Cardiac septum (tissue), 1 donor: ENCODE measurements at places on chromosomes 7 and 10. TPM values are rescaled to one million over a fixed set of nuclear protein-coding genes. Genes with fewer than 3 reads are reported as not detected.
A peak's percentile ranks its signal among the peaks of the same experiment; 100 is the strongest.

CREB3L2 gene
- 30.1 TPM for total RNA-seq

NXPH1 gene
- total RNA-seq = not detected

GRCh38 chr10:133318494-133319127, 9.9 kb downstream of the ZNF511 start:
- DNase-seq = no peak

GRCh38 chr7:104275900-104276299, 52.5 kb upstream of the LHFPL3 start:
- DNase-seq = no peak

- DNase-seq = peak; percentile 76
Measured at GRCh38 chr10:123913688-123914268, 22.2 kb upstream of the CPXM2 start.
